ENCODE measurements at places on chromosomes 6 and 20.

DNA sequence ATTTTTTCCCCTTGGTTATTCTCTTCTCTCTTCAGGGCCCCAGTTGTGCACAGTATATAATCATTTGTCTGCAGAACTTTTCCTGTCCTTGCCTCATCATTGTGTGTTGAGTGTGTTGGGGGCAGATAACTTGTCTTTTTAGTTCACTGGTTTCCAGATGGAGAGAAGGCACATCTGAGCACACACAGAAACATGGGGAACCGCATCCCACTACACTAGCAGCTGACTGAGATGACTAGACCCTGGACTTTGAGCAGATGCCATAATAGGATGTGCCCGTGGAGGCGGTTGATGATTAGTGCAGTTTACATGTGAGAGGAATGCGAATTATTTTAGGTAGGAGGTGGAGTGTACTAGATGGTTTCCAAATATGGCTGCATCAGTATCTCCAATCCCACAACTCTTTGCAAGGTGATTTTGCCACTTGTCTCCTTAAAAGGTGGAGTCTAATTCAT is 26.5 kb upstream of the SH3BGRL2 start:
- DNase-seq, result no peak

- no peak for DNase-seq
These were observed 27.7 kb downstream of the ZBP1 start for GRCh38 chr20:57592263-57593092.

DNA sequence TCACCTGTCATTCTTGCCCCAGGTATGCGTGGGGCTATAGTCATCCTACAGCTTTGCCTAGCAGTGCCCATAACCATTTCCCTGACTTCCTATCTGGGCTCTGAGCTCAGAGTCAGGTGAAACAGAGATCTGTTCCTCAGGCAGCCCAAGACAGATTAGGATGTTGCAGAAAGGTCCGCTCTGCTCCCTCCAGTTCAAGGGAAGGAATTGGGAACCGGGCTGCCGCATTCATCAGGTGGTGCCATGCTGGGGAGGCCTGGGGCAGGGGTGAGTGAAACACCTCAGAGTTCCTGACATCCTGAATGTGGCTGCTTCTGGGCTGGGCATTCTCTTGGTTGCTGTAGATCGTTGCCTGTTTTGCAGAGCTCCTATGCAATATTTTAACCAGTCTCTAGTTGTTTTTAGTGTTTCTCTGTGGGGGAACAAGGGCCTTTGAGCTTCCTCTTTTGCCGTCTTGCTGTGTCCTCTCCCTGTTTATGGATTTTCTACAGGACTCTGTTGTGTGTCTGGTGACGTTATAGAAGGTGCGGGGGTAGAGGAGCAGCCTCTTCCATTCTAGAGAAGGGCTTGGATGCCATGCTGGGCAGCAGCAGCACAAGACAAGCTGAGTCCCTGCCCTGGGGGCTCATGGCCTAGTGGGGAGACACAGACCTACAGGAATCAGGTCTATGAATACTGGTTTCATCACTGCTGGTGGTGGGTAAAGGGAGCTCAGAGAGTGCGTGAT is 9.2 kb downstream of the ENTPD6 start:
- no peak for DNase-seq

DNA sequence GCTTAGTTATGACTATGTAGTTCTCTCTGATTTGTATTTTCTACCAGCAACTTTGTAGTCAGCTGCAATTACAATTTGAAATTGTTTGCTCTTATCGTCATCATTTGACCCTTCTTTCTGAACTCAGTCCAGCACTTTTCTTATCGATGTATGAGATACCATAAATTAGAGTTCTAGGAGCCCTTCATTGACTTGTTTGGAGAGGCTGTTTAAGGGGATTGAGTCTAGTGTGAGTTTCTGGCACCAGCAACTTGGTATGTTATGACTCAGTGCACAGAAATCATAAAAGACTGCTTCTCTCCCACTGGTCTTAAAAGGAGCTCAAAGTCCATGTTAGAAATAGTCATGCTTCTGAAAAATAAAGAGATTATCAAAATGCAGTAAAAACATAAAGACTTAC is 190.3 kb downstream of the TENT5A start:
- no peak for DNase-seq

- no peak for DNase-seq
These were observed 10.6 kb downstream of the PKHD1 start for GRCh38 chr6:52076791-52077179.

DNA sequence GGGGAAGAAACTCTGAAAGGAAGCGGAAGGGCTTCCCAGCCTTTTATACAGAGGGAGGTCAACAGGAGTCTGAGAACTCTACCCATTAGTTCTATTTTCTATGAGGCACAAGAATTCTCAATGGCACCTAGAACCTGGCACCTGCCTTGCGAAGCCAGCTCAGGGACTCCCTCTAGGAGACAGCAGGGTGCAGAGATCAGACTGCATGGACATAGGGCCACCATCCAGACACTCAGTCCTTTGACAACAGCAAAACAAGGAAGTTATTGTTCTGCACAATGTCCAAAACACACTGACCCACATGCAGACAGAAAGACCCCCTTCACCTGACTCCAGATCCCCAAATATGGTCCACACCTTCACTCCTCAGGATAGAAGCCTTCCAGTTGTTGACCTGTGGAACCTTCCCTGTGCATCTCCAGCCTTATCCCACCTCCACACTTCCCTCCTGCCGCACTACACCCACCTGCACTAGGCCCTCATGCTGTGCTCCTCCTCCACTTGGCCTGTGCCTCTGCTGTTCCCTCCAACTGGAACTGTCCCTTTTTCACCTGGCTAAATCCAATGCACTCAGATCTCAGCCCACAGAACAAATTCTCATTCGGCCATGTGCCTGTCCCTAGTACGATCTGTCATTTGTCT is 27.8 kb downstream of the ACSS1 start:
- no peak for DNase-seq

- no peak for DNase-seq
These were observed 11.5 kb downstream of the GNL1 start for GRCh38 chr6:30544666-30545272.

DNA sequence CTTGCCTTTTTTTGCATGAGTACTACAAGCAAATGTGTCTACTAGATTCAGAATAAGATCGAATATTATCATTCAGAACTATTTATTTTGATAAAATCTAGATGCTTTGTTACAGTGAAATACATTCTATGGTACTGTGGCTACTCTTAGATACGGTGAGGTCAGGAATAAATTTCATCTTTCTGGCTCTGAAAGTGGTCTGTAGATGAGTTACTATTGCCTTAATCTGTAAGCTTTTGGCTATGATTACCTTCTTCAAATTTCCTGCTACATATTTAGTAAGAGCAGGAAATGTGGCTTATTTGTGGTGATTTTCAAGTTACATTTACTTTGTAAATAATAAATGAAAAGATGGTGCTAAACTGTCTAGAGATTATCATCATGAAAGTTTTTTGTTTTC is 50.0 kb downstream of the SCAF8 start:
- DNase-seq, result no peak

DNA sequence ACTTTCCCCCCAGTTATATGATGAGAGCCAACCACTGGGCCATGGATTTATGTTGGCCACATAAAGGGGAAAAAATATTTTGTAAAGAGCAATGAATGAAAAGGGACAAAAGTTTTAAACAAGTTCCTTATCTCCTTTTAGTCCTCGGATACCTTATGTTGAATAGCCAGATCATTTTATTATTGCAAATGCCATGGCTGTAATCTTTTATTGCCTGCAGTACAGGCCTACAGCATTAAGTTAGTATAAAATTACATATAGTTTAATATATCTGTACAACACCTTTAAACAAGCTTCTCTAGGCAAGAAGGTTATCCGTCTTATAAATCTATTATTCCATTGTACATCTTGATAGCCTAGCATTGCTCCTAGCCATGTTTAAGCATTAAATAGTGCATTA is 93.9 kb upstream of the SLC35B3 start:
- DNase-seq, result no peak

GRCh38 chr6:147071776-147072175 is 132.4 kb upstream of the STXBP5 start:
- DNase-seq, result no peak

GRCh38 chr6:78076371-78076770 is 423.5 kb downstream of the MEI4 start:
- DNase-seq, result no peak

GRCh38 chr6:147837540-147837939 is 329.1 kb downstream of the SAMD5 start:
- no peak for DNase-seq

GRCh38 chr6:11108726-11109125 is 2.8 kb downstream of the ERVFRD-1 start:
- no peak for DNase-seq

DNA sequence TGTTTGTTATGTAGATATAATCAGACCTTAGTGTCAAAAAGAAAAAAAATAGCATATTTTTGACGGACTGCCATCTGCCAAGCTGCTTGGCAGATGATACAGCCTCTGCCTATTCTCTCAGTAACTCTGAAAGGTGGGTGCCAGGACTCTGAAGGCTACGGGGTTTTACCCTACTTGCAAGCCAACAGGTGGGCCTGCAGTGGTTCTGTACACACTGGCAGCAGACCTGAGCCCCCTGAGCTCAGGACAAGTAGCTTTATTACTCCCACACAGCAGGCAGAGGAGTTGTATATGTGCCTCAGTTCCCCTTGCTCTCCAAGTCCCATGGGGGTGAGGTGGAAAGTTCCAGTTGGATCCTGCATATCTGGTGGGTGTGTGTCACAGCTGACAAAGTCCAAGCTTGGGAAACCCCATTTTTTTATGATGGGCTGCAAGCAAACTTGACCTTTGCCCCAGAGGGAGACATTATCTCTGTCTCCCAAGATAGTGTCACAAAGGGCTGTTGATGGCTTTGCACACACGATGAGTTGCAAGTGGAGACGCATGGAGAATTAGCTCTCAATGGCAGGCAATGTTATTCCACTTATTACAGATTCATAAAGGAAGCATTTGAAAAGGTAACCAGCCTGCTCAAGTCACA is 20.5 kb upstream of the AFDN start:
- DNase-seq, result no peak

- no peak for DNase-seq
These were observed 46.2 kb downstream of the MYB start for GRCh38 chr6:135227349-135227748.

GRCh38 chr6:21748343-21749056 is 154.9 kb downstream of the SOX4 start:
- DNase-seq, result peak; percentile 31

Measured in NCI-H2107 (cell line).